ENCODE measurements at places on chromosomes 12 and 14. TPM values are rescaled to one million over a fixed set of nuclear protein-coding genes. Genes with fewer than 3 reads are reported as not detected.

DNA sequence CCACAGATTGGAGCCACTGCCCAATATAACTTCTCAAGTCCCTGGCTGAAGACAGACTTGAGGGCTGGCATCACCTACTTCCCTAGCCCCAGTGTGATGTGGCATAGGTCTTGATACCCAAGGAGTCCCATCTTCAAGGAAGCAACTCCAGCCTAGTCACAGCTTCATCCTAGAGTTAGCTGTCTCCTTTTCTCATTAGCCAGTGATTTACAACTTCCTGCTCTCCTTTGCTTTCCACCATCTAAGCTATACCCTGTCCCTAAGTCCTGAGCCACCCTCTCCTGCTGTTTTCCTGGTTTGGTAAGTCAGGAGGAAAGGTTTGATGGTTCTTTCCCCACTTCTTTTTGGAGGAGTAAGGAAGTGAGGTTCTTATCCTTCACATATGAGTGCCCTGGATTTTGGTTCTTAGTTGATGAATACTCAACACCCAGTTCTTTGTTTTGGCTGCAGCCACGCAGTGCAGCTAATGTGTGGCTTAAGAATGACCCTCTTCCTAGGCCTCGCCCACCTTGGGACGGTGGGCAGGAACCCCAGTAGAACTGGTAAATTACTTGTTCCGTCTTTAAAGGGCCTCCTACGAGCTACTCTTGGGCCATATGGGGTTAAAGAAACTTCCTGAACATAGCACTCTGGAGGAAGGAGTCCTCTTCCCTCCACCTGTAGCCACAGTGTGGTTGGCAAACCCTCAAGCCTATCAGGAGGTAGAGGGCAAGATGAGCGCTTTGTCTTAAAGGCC is 3.9 kb upstream of the GPX2 start:
- DNase-seq: no peak

DNA sequence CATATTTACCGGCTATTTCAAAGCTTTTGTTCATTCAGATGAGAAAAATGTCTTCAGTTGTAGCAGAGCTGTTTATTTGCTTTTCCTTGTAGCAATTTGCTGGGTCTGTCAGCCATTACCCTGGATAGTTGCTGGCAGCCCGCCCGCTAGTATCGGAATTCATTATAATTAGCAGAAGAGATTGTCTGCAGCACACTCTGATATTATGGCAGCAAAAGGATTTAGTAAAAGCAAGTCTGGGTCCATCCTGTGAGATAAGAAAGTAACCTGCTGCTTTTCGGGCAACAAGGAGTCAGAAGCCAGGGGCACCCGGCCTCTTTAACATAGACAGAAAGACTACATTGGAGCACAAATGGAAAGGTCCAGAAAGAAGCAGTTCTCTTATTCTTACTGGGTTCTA is 6.1 kb upstream of the SLC35E3 start:
- no peak for DNase-seq

- no peak for DNase-seq
These were observed 450 bp downstream of the BLTP3B start for GRCh38 chr12:100141998-100142850.

DNA sequence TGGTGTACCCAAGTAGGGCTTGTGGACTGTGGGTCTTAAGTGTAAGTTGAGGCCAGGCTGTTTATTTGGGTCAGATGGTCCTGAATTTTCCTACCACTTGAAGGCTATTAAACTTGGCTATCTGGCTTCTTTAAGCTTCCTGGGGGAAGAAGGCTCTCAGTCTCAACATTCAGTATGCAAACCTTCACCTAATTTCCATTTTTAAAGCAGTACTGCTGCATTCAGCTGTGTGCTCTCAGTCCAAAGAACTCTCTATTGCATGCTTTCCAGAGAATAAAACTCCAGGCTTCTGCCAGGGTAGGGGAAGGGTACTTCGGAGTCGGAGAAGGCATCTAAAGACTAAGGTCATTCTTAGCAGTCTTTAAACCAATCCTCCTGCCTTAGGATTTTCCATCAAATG is 124.4 kb downstream of the HELB start:
- no peak for DNase-seq

GRCh38 chr12:128314611-128315010 is 47.6 kb downstream of the TMEM132C start:
- DNase-seq: no peak

- DNase-seq: no peak
These were observed 25.1 kb upstream of the BATF start for GRCh38 chr14:75497191-75497590.

The LBHD2 gene
- polyA plus RNA-seq: not detected

The SLC38A4 gene
- 7.4 TPM for polyA plus RNA-seq

The KRT72 gene
- polyA plus RNA-seq: not detected

The SERPINA4 gene
- polyA plus RNA-seq: not detected

All from BJ (cell line).